ENCODE measurements at places on chromosomes 4 and X.
A peak's percentile ranks its signal among the peaks of the same experiment; 100 is the strongest.

DNA sequence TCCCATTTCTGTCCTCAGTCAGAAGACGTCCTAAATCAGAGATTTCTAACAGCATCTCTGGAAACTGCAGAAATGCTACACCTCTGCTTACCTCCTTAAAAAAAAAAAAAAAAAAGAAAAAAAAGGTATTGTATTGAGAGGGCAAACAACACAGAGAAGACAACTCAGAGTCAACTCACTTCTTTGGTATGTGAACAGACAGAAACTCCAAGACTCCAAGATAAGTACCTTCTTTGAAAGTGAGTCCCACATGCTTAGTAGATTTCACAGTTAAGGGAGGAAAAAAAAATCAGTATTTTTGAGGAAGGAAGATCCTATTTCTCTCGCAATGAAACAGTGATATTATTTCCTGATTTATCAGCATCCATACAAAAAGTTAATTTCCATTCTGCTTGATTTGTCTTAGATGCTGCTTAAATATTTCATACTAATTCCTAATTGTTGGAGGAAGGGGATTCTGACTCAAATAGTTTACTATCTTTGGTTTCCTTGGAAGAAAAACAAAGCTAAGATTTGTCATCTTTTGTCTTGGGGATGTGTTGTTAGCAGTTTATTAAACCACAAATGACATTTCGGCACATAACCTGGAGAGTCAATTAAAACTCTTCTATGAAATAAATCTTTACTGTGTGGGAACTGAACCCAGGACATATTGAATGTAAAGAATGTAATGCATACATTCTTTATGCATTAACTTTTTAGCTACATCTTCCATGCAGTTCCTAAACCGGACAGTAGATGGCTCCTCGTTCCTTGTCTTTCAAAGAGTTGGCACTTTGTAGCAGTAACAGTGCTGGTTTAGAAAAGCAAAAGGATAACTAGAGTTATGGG is 4.7 kb downstream of the RASGEF1B start:
- DNase-seq: peak; percentile 76

GRCh38 chr4:40976343-40976742 is 226.6 kb downstream of the NSUN7 start:
- DNase-seq: peak; percentile 34

GRCh38 chr4:65696436-65696835 is 26.1 kb upstream of the EPHA5 start:
- no peak for DNase-seq

- DNase-seq: no peak
Measured at GRCh38 chr4:42512226-42512625, 114.9 kb downstream of the SHISA3 start.

Measured in nephron progenitor cell (in vitro differentiated cells).